A549 treated with dexamethasone at 1 μM for 4 hours (cell line): ENCODE measurements at places on chromosomes 12 and 14. TPM values are rescaled to one million over a fixed set of nuclear protein-coding genes. Genes with fewer than 3 reads are reported as not detected.

SMCO2 gene
- total RNA-seq, result 0.11 to 0.24 TPM in 2 of 5 replicates, not detected in the others

DPPA3 gene
- 0.12 TPM in 1 of 5 replicates, not detected in the others for total RNA-seq

KCNMB4 gene
- 0.20 to 0.49 TPM (median 0.30 TPM) in 5 replicates for total RNA-seq

SLC5A8 gene
- not detected in 5 replicates for total RNA-seq

COX6A1 gene
- 768 to 832 TPM (median 783 TPM) in 5 replicates for total RNA-seq

OASL gene
- 1.2 to 2.6 TPM (median 2.1 TPM) in 5 replicates for total RNA-seq

PLA2G1B gene
- 0.18 TPM in 1 of 5 replicates, not detected in the others for total RNA-seq

A2M gene
- total RNA-seq, result 0.05 to 0.23 TPM (median 0.11 TPM) in 5 replicates

TSPAN8 gene
- total RNA-seq, result 0.11 to 0.22 TPM (median 0.16 TPM) in 3 of 5 replicates, not detected in the others

KRT72 gene
- not detected in 5 replicates for total RNA-seq

OR4E1 gene
- not detected in 5 replicates for total RNA-seq

SERPINA5 gene
- 0.07 to 0.27 TPM (median 0.17 TPM) in 5 replicates for total RNA-seq

POTEG gene
- not detected in 5 replicates for total RNA-seq

FAM181A gene
- total RNA-seq, result not detected in 5 replicates

NTF3 gene
- total RNA-seq, result 0.08 TPM in 2 of 5 replicates, not detected in the others

AICDA gene
- total RNA-seq, result 0.13 to 0.21 TPM (median 0.16 TPM) in 5 replicates

LUM gene
- total RNA-seq, result 0.21 to 0.48 TPM (median 0.31 TPM) in 5 replicates

DUSP6 gene
- total RNA-seq, result 11.1 to 15.1 TPM (median 13.5 TPM) in 5 replicates
